ENCODE measurements at places on chromosomes 6 and 20.

GRCh38 chr6:35492258-35492973 lies 4.5 kb downstream of the TEAD3 start:
- no peak for DNase-seq

- DNase-seq, result no peak
Observed at GRCh38 chr6:142863981-142864380, 81.0 kb downstream of the HIVEP2 start.

DNA sequence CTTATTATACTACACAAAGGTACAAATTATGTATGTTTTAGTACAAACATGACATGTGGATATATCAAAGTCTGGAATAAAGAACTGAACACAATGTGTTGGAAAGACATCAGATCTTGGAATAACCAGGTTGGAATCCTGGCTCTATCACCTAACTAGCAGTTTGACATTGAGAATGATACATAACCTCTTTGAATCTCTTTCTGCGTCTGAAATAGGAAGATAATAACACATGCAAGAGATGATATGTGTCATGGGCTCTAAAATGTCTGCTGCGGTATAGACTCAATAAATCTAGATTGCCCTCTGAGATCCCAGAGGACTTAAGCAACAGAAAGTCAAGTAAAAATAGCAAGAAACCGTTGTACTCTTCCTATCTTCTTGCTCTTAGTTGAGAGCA lies 66.8 kb upstream of the CCN2 start:
- no peak for DNase-seq

DNA sequence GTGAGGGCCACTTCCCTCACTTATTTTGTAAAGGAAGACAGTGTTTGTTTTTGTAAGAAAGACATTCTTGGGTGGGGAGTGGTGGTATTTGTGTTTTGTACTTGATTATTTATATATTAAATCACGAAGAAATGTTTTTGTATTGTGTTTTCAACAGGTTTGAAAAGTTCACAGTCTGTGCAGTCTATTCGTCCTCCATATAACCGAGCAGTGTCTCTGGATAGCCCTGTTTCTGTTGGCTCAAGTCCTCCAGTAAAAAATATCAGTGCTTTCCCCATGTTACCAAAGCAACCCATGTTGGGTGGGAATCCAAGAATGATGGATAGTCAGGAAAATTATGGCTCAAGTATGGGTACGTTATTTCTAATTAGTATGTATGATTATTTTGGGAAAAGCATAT lies 137.2 kb downstream of the NCOA3 start:
- DNase-seq, result no peak

DNA sequence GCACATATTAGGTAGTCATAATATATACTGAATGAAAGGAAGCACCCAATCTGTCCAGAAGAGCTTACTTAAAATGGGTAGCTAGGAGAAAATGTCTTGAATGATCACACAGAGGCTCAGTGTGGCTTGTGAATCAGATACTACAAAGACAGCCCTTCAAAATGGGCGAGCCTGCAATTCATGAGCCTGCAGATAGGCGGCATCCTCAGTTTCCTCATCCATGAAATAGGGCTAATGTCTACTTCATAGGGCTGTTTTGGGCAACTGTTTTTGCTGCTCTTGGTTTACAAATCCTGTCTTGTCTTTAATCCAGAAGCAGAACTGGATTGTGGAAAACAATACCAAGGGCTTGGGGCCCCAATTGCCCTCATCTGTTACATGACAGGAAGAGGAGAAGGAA lies 129.3 kb upstream of the KCNK16 start:
- DNase-seq, result no peak

DNA sequence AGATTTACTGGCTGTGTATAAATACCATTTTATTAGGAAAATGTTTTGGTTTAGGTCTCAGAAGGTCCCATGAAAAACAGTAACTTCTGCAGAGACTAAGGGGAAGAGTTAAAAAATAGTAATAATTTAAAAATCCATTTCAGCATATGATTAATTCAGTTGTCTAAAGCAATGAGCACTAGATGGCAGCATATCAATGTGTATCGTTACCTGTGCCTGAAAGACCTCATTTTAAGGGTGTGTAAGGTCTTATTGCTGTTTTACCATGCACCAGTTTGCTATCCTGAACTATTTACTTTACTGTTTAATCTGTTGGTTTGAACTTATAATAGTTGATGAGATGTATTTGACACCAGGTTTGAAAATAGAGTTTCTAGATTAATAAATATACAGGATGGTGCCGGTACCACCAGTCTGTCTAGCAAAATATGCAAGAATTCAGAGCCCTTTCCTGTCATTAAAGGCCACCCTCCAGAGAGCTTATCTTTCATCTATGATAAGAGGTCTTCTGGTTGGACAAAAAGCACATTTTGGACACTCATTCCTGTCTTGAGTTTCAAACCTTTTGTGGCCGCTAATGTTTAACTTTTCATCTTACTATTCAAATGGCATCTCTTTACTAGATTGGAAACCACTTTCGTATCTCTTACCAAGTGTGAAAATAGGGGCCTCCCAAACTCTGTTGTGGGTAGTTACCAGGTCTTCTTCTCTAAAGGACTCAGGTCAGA lies 8.9 kb upstream of the AHI1 start:
- no peak for DNase-seq

DNA sequence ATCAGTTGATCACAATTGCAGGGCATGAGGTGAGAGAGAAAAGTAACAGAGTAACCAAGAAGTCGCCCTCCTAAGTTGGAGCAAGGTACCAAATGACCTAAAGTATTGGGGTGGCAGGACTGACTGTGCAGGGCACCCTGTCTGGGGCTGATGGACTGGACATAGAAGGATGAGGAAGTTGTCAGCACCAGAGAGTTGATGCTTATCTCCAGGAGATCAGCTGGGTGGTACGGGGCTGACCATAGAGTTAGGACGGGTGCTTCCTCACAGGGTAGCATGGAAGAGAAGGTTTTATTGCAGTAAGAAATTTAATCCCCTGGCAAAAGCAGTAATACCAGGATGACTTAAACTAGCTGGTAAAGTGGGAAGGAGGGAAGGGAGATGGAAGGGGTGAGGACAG lies 66.7 kb downstream of the TMEM170B start:
- DNase-seq, result no peak

DNA sequence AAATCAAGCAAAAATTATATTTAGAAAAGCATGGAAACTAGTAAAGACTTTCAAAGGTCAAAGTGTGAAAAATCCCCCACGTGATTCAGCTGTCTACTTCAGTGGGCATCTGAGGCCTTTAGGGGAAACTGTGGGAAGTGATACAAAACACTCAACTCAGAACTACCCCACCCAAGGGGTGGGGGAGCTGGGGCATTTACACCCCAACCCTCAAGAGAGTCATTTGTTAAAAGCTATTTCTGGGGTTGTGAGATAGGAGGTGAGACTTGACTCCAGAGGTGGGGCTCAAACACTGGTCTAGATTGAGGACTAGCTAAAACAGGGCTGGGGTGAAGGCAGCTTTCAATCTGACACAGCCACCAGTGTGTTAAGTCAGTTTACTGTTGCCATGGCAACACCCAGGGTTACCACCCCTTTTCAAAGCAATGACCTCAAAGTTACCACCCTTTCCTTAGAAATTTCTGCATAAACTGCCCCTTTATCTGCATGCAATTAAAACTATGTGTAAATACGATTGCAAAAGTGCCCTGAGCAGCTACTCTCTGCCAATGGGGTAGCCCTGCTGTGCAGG lies 9.9 kb upstream of the GTSF1L start:
- DNase-seq, result no peak

DNA sequence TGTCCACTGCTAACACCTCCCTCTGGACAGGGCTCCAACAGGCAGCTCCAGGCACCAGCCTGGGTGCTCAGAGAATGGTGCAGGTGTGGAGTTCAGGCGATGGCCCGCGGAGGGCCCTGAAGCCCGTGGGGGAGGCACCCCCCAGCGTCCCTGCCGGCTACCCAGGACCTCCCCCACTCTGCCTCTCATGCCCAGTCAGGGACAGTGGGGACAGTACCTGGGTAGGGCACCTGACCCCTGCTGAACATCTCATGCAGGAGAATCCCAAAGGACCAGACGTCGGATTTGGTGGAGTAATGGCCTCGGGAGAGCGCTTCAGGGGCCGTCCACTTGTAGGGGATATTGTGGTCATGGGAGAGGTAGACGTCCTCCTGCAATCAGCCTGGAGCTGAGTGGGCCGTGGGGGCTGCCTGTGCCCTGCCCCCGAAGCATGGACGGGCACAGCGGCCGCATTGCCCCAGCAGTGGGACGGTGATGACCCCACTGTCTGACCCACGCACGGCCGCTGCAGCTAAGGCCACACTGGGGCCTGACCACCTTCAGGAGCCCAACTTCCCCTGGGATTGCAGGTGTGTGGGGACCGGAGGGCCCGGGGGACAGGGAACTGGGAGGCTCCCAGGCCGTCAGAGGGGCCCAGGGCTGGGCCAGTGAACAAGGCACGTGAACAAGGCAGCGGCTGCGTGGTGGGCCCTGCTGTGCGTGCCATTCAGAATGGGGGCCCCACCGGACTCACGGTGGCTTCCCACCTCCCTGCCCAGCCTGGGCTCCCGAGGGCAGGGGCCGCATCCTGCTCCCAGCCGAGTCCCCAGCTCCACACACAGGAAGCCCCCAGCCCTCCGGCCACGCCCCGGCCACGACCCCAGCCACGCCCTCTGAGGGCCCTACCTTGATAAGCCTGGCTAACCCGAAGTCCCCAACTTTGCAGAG lies 7.1 kb downstream of the PTK6 start:
- no peak for DNase-seq

- no peak for DNase-seq
Observed at GRCh38 chr6:46760925-46761324, 14.2 kb downstream of the ANKRD66 start.
